ENCODE measurements at places on chromosomes 2 and 18. TPM values are rescaled to one million over a fixed set of nuclear protein-coding genes. Genes with fewer than 3 reads are reported as not detected.

GRCh38 chr2:42974721-42975717 is 182.6 kb upstream of the HAAO start:
- DNase-seq = peak; percentile 75

- DNase-seq = no peak
Observed at GRCh38 chr18:59129951-59130703, 9.6 kb upstream of the SEC11C start.

GRCh38 chr2:73408198-73408597 is 22.6 kb downstream of the ALMS1 start:
- DNase-seq = no peak

- DNase-seq = no peak
Observed at GRCh38 chr2:97651114-97651513, 5.3 kb downstream of the COX5B start.

- DNase-seq = no peak
Observed at GRCh38 chr18:11760498-11761167, 71.6 kb downstream of the GNAL start.

The NTSR2 gene
- not detected for total RNA-seq

The GPR35 gene
- 2.2 TPM for total RNA-seq

The STON1 gene
- total RNA-seq = 2.2 TPM

The CCBE1 gene
- total RNA-seq = 26.3 TPM

Data from MG63 (cell line).